ENCODE measurements at places on chromosomes 12 and 14.

DNA sequence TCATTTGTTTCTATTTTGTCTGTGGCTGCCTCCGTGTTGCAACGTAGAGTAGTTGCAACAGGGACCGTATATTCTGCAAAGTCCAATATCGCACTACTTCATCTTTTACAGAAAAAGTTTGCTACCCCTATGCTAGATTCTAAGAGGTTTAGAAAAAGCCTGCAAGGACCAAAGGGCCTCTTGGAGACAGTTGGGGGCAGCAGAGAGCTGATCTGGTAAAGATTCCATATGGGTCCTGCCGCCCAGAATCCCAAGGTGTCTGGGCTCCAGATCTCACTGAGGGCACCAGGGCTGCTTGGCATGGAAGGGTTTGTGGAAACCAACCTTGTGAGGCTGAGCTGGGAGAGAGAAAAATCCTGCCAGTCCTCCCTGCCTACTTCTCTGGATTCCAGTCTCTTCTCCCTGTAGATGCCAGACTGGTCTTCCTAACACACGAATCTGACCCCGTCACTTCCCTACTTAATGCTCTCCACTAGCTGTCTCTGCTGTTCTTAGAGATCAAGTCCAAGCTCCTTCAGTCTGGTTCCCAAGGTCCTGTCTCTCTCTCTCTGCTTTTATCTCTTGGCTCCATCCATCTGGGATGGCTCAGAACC lies 74.6 kb downstream of the GLRX5 start:
- DNase-seq, result no peak

DNA sequence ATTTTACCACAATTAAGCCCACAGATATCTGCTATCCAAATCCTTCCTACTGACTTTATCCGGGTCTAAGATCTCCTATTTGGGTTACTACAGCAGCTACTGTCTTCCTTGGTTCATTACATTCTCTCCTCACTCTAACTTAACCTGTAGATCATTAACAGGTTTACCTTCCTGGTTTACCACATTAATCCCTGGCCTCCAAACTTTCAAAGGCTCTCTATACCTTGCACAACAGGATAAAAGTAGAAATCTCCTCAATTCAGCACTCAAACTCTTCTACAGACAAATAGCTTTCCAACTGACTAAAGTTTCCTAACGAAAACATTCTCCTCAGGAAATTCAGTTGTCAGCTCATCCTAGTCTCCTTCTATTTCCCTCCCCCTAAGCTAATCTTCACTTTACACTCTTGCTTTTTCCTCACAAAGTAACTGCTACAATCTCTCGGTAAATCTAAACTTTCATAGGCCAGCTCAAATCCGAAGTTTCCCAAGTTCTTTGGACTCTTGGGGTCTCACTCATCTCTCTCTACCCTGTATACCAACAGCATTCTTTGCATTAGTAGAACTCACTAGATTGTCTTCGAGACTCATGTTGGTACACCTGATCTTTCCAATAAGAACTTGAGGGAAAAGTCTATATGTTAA lies 2.7 kb downstream of the BTBD7 start:
- DNase-seq, result no peak

DNA sequence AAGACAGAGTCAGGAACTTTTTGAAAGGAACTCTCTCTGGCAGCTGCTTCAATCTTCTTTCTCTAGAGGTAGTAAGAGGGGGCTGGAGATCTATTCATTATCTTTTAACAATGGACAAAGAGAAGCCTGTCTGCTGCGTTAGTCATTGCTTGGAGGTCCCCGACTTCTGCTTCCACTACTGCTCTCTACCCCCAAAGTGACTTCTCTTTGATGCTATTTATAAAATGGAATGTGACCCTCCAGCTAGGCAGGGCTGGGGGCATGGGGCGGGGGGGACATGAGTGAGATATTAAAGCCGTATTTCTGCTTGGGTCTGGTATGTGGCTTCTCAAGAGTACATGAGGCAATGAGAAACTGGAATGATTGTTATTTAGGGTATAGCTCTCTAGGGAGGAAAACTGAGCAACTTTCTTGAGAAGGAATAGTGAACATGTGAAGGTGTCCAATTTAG lies 41.4 kb upstream of the NUDT4 start:
- DNase-seq, result no peak

DNA sequence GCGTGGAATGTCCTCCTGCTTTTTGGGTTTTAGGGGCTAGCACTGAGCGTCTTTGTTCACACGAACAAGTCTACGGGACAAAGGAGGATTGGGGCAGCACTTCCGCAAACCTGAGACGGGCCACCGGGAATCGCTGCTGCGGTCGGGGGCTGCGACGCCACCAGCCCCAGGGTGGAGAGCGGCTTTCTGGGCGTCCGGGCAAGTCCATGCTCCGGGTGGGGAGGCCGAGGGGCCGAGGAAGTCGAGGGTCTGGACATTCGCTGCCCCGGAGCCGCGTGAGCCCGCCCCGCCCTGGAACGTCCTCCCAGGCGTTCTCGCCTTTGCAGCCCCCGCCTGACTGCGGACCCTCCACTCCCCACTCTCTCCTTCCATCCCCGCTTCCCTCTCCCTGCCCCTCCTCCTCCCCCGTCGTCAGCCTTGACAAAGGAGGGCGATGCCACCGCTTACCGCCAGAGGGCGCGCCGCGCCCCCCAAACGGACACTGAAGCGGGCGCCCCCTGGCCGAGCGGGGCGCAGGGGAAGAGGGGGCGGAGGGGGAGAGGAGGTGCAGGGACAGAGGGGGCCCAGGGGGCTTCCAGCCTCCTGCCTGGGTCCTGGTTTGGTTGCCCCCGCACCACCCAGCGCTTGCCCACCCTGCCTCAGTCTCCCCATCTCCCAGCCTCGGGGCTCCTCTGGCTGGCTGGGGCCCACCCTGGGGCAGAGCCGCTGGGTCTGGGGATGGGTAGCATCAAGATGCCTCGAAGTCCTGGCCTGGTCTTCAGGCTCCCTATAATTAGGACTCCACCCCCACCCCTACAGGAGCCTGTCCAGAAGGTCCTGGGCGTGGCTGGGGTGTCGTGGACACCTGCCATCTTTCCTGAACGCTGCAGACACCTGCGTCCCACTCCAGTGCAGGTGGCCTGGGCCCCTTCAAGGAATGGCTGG lies 39.1 kb upstream of the INF2 start:
- DNase-seq, result peak; percentile 68

DNA sequence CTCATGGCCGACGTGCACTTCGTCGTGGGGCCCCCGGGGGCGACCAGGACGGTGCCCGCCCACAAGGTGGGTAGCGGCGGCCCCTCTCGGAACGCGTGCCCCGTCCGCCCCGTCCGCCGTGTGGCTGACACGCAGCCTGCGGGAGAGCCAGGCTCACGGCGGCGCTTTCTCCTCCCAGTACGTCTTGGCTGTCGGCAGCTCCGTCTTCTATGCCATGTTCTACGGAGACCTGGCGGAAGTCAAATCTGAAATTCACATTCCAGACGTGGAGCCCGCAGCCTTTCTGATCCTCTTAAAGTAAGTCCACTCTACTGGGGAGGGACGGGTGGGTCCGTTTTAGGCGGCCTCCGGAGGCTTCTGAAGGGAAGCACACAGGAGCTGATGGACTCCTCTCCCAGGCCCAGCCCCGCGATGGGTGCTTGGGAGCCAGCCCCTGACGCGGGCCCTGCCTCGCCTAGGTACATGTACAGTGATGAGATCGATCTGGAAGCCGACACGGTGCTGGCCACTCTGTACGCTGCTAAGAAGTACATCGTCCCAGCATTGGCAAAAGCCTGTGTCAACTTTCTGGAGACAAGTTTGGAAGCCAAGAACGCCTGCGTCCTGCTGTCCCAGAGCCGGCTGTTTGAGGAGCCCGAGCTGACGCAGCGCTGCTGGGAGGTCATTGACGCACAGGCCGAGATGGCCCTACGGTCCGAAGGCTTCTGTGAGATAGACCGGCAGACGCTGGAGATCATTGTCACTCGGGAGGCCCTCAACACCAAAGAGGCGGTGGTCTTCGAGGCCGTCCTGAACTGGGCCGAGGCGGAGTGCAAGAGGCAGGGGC lies 1.1 kb downstream of the BTBD6 start:
- DNase-seq, result no peak

DNA sequence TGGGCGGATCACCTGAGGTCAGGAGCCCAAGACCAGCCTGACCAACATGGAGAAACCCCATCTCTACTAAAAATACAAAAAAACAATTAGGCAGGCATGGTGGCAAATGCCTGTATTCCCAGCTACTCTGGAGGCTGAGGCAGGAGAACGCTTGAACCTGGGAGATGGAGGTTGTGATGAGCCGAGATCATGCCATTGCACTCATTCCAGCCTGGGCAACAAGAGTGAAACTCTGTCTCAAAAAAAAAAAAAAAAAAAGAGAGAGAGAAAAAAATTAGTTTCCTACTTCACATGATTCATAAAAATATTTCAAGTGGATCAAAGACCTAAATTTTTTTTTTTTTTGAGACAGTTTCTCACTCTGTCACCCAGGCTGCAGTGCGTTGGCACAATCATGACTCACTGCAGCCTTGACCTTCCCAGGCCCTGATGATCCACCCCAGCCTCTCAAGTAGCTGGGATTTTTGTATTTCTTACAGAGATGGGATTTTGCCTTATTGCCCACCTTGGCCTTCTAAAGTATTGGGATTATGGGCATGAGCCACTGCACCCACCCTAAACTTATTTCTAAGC lies 24.9 kb downstream of the FCF1 start:
- no peak for DNase-seq

GRCh38 chr14:75427126-75427481 lies 718 bp upstream of the JDP2 start:
- DNase-seq, result peak; percentile 13

GRCh38 chr14:99809360-99809759 lies 16.1 kb downstream of the EML1 start:
- no peak for DNase-seq

DNA sequence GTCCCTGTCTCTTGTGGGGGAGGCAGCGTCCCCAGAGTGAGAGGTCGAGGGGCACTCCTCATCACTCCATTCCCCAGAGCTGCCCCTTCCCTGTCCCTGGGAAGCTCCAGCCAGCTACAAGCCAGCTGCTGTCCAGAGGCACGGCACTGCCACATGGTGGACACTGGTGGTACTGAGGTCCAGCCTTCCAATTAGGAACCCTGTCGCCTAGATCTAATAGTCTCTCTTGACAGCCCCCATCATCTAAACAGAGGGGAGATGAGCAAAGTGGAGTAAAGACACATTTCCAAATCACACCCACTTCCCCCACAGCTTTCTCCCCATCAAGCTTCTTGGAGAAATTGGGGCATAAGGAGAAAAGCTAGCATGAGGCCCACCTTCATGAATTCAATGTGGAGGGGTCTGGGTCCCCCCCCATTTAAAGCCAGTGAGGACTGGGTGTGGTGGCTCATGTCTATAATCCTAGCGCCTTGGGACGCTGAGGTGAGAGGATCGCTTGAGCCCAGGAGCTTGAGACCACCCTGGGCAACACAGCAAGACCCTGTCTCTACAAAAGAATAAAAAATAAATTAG lies 2.1 kb upstream of the INHBE start:
- DNase-seq, result peak; percentile 58

DNA sequence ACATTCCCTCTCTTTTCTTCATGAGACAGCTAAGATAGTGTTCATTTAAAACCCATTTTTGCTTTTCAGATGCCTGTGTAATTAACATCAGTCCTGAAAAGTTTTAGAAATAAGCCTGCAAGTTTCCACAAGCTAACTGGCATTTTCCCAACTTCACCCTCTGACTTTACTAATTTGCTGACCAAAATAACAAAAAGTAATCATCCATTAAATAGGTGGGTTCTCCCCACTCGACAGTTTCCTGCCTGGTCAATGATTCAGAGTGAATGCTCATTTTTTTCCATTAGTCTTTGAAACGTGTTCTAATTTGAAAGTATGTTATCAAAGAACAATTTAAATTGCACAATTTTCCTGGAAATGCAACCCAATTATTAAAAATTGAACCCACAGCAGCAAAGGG lies 23.6 kb downstream of the NELL2 start:
- DNase-seq, result no peak

DNA sequence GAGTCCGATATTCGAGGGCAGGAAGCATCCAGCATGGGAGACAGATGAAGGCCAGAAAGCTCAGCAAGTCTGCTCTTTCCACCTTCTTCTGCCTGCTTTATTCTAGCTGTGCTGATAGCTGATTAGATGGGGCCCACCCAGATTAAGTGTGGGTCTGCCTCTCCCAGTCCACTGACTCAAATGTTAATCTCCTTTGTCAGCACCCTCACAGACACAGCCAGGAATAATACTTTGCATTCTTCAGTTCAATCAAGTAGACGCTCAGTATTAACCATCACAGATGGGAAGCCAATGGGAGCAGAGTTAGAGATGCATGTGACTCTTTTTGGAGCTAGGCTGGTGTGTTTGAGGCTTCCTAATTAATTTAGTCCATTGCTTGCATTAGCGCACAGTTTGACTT lies 17.0 kb downstream of the C12orf75 start:
- DNase-seq, result no peak

GRCh38 chr12:40672741-40673271 lies 19.4 kb upstream of the CNTN1 start:
- DNase-seq, result no peak

- no peak for DNase-seq
Observed at GRCh38 chr12:106791531-106791930, 17.0 kb downstream of the RIC8B start.

DNA sequence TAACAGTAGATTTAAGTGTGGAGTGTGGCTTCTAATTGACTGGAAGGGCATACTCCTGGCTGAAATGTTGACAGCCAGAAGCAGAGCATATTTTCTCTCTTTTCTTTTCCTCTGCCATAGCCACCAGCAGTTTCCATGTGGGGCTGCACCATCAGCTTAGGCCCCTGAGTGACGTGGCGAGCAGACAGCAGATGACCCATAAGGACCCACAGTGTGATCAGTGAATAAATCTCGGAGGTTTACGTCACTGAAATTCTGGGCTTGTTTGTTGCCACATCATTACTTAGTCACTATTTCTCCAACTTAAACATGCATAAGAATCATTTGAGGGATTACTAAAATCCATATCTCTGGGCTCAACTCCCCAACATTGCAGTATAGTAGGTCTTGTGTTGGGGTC lies 549.7 kb upstream of the TMEM132C start:
- DNase-seq, result no peak

GRCh38 chr12:78562368-78563205 lies 302.0 kb upstream of the SYT1 start:
- no peak for DNase-seq

DNA sequence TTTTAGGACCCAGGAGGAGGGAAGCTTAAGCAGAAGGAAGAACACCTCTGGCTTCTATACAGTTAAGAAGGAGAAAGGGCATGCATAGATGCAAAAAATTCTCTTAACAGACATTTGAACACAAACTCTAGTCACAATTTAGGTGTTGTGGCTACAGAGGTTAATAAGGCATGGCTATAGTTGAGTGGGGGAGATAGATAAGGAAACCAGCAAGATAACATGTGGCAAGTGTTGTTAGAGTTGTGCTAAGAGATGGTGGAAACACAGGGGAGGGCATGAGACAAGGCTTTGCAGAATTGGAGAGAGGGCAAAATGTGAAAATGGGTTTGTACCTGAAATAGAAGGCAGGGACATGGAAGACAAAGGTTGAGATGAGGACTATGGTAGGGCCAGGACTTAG lies 88.9 kb downstream of the MSRB3 start:
- DNase-seq, result no peak
